ENCODE measurements at places on chromosomes 1 and 21.

GRCh38 chr1:86365896-86366295, 30.2 kb downstream of the ODF2L start:
- no peak for DNase-seq

- peak; percentile 18 for DNase-seq
Measured at GRCh38 chr21:43652616-43653015, 6.7 kb downstream of the HSF2BP start.

DNA sequence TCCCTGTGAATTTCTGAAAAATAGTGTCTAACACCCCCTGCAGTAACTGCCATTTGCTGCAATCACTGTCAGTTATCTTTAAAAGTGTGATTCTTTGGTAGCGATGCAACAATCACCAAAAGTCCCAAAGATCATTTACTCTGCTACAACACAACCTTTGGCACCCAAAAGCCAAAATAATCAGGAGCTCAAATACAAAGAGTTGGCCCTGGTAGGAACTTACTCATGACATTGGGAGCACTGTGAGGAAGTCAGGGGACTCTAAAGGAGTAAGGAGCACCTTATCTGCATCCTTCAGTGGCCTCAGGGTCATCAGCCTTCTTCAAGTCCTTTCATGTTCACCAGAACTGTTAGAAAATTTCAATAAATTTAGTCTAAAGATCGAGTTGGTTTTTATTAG, 54.6 kb downstream of the SLC16A1 start:
- no peak for DNase-seq

GRCh38 chr21:15135867-15136629, 71.2 kb upstream of the NRIP1 start:
- peak; percentile 77 for DNase-seq

Data from common myeloid progenitor, CD34-positive (primary cell).